CD4-positive, alpha-beta T cell treated with Interleukin-12 subunit alpha and Interleukin-12 subunit beta, for 1 hour (primary cell): ENCODE measurements at places on chromosomes 3 and 15.

DNA sequence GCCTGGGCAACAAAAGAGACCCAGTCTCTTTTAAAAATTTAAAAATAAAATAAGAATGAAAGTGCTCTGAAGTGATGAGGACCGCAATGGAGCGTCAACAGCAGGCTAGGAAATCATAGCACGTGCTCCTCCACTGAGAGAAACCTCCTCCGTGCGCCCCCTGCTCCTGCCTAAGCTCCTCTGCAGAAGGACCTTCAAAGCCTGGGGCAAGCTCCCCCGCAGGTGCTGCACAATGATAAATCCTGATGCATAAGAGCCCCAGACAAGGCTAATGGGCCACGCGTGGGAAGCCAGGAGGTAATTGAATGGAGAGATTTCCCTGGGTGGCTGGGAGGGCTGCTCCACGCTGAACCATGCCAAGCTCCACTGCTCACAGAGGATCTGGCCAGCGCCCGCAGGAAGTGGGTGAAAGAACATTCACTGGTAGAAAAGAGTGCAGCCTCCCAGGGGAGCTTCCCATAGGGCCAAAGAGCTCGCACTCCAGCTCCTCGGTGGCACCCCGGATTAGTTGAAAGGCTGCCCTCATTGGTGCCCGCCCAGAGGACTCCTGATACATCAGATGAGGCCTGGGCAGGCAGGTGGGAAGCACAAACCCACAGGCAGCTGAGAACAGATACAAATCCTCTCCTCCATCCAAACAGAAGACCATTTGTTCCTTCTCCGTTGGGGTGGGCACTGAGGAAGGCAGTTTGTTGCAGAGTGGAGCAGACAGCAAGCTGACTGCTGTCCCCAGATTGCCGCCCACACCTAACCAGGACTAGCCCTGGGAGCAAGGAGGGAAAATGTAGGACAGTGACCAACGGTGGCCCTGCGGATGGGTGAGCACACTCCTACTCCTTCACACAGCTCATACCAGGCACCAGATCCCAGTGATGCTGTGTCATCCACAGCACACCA is 52.5 kb downstream of the CPN2 start:
- DNase-seq: no peak

DNA sequence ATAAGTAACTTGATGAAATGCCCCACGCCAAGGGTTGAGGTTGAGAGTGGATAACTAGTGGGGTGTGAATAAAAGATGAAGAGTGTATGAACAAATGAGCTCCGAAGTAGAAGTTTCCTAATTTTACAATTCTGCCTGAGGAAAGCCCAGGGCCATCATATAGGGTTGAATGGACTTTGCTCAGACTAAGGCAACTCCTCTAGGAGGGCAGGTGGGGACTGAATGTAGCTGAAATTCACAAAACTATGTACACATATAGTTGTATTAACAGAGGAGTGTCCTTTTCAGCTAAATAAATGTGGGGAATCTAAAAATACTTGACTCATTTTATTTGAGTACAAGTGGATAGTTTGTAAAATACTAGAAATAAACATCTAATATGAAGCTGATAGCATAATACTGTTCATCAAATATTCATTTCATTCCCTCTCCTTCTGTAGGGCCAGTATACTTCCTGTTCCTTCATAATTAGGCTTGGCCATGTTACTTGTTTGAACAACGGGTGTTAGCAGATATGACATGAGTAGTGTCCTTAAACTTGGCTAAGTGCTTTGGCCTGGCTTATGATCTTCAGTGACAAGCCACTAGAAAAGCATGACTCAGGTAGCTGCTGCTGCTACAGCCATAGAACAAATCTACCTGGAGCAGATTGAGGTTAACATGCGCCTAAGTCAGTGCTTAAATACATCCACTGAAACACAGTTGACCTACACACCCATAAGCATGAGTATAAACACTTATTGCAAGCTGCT is 26.5 kb downstream of the PLSCR1 start:
- no peak for DNase-seq

GRCh38 chr15:44711743-44712345 is 527 bp downstream of the B2M start:
- DNase-seq: peak; percentile 74

GRCh38 chr15:58870451-58870850 is 63.0 kb downstream of the SLTM start:
- DNase-seq: no peak

DNA sequence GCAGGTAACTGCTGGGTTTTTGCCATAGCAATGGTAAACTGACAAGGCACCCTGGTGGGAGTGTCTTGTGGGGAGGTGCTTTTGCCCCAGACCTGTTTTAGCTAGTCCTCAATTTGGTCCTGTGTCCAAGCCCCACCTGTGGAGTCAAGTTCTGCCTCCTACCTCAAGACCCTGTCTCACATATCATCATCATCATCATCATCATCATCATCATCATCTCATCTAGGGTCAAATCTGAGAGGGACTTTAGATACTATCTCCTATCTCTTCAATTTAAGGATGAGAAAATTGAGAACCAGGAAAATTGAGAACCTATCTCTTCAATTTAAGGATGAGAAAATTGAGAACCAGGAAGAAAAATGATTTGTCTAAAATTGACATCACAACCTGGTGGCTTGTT is 9.9 kb downstream of the KNL1 start:
- DNase-seq: no peak

GRCh38 chr3:185631108-185631507 is 45.0 kb downstream of the SENP2 start:
- DNase-seq: no peak

DNA sequence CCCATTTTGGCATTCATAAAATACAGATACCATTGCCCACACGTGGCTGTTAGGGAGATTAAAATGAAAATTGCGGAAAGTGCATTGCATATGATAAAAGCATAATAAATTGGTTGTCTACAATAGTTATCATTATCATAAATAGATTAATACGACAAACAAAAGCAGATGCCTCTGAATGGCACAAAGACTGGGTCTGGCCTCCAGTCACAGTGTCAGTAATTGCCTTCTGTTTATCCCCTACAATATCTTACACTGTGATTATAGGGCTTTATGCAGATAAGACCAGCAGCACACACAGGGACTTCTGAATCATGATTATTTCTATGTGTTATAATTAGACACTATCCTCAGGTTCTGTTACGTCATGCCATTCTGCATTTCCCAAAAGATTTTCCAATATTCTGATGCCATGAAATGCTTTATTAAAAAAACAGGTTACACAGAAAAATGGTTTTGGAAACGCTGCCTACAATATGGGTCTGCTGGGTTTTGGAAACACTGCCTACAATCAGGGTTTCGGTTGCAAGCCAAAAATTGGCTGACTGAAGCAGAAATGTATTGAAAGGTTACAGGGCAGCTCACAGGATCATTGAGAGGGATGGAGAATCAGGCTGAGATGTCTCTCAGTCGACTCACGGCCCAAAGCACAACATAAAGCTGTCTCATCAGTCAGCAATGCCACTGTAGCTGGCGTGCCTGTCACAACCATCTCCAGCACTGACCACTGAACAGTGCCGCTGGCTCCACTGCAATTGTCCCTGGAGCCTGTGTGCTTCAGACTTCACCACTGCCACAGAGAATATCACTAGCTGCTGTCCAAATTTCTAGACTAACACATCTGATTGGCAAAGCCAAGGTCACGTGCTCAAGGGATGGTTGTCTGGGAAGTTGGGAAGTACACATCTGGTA is 248.1 kb downstream of the ERC2 start:
- no peak for DNase-seq
